D721Med (cell line): ENCODE measurements at places on chromosomes 12 and 14.

DNA sequence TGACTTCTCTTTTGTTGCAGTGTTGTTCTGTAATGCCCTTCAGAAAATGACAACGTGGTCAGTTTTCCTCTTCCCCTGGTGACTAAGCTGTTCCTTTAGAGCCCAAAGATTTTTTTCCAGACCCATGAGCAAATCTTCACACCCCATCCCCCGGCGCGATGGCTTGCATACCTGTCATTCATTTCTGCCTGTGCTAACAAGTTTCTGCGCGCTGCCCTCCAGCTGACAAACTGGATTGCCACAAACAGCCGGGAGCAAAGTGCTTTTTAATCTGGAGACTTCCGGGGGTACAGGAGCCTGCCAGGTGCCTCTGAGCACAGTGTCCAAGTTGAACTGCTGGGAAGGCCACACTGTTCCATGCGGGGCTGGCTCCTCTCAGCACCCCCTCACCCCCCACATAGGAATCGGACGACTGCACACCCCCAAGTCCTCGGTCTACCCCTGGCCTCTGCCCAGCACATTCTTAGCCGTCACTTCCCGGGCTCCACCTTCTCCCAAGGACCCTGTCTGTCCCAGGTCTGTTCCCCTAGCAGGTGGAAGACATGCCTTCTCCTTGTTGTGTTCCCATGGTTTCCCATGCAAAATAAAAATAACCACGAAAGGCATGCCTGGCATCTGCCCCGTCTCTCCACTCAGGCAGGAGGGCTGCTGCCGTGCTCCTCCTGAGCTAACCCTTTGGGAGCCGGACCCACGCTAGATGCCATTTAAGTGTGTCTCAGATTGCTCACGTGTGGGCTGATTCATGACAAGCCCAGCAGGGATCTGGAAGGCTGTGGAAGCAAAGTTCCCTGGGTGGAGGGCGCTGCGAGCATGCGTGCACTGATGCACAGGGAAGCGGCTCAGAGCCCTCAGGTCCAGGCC, 14.1 kb downstream of the RILPL1 start:
- DNase-seq, result no peak

GRCh38 chr12:93402333-93403311, 24.9 kb downstream of the NUDT4 start:
- no peak for DNase-seq

DNA sequence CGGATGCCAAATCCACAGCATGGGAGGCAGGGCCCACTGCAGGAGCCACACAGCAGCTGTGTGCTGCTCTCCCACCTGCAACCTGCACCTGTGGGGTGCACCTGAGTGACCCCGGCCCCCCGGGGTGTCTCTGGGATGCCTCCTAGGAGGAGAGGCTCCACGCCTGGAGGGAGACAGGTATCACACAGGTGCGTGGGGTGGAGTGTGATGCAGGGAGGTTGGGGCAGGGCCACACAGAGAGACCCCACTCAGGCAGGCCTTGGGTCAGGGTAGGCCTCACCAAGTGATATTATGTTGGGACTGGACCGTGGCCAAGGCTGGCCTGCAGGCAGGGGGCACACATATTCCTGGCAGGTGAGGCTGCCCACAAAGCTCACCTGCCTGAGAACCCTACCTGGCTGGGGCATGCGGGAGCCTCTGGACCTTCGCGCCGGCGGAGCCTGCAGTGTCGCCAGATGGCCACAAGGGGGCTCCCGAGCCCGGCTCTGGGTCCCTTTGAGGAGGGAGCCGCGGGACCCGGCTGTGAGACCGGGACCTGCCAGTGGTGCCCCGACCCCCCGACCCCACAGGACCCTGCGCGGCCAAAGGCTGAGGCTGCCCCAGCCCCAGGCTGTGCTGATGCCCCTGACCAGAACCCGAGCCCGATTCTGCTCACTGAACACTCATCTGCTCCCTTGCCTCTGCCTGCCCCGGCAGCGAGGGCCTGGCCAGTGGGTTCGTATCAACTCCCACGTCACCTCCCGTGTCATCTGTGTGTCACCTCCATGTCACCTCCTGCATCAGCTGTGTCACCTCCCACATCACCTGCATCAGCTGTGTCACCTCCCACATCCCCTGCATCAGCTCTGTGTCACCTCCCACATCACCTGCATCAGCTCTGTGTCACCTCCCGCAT, 11.4 kb downstream of the TMEM121 start:
- peak; percentile 84 for DNase-seq

GRCh38 chr12:65840793-65841670, 16.7 kb downstream of the HMGA2 start:
- no peak for DNase-seq

DNA sequence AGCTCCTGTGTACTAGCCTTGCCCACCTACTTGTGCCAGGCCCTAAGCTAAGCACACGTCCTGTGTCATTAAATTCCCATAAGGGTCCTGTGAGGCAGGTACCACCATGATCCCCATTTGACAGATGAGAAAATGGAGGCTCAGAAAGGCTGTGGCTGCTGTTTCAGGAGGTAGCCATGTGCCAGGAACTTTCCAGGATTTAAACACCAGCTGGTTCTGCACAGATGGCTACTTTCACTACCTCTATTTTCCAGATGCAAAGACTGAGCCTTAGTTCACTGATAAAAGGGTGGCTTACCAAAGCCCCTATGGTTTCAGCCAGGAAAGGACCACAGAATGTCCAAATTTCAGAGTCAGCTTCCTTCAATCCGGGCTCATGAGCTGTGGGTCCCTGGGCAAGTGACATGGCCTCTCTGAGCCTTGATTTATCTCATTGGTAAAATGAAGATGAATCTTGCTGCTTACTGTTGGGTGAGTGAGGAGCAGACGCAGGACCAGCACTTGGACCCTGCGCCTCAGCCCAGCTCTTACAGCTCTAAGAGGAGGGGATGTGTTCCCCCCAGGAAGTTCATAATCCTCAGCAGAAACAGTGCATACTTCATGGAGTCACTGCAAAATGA, 23.5 kb downstream of the CMKLR1 start:
- DNase-seq, result no peak

- DNase-seq, result no peak
Observed at GRCh38 chr12:18068355-18068754, 21.6 kb downstream of the RERGL start.

DNA sequence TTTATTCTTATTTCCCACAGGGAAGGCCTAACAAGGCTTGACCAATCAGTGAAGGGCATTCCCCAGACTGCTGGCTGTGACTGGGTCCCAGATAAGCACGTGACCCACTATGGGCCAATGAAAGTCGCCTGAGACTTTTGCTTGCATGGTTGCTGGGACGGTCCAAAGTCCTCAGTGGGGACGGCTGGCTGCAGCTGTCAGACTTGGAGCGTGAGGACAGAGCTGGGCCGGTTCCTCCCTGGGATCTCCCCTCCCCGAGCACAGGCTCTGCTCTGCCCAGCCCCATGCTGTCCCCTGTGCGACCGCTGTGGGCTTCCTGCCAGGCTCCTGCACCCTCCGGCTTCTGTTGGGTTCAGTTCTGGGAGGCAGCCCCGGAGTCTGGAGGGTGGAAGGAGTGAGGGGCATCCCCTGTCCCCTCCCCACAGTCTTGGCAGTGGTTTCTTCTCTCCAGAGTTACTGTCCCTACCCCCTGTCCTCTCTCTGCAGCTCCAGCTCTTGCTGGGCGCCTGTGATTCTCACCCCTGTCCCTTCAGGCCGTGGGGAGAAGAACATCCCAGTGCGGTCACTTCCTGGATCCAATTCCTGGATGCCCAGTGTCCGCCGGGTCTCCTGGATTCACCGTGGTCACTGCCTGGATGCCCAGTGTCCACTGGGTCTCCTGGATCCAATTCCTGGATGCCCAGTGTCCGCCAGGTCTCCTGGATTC, 50.1 kb downstream of the GALNT9 start:
- no peak for DNase-seq

GRCh38 chr14:92310776-92311375, 12.1 kb upstream of the SLC24A4 start:
- DNase-seq, result no peak

DNA sequence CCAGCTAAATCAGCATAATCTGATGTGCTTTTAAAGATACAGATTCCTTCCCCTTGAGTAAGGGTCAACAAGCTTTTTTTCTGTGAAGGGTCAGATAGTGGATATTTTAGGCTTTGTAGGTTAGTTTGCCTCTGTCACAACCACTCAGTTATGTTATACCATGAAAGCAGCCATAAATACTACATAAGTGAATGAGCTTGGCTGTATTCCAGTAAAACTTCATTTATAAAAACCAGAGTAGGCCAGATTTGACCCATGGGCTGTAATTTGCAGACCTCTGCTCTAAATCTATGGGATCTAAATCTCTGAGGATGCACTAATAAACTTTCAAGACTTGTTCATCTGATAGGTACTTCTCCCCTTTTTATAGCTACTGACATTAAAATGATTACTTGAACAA, 47.7 kb downstream of the LEMD3 start:
- no peak for DNase-seq

DNA sequence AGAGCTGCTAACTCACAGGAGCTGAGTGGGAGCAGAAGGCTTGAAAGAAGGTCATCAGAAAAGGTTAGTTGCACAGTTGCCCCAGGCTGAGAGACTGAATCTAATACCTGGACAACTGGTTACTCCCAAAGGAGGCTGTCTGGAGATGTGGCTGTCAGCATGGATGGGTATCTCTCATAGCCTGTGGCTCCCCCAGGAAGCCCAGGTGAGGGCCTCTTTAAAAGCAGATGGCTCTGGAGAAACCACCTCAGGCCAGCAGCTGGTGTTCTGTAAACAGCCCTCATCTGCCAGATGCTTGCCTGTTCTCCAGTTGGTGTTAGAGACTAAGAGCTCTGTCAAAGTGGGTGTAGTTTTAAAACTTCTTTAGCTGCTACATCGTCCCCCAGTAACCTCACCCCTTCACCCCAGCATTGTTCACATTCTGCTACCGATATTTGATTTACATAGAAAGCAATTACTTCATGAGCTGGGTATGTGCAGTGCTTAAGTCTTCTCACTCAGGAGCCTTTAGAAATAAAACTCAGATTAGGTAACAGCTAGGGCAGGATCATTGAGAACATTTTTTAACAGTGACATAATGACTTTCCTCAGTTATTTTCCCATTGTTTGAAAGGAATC, 25.8 kb downstream of the DACT1 start:
- no peak for DNase-seq

GRCh38 chr12:28290262-28290661, 100.0 kb downstream of the CCDC91 start:
- no peak for DNase-seq

DNA sequence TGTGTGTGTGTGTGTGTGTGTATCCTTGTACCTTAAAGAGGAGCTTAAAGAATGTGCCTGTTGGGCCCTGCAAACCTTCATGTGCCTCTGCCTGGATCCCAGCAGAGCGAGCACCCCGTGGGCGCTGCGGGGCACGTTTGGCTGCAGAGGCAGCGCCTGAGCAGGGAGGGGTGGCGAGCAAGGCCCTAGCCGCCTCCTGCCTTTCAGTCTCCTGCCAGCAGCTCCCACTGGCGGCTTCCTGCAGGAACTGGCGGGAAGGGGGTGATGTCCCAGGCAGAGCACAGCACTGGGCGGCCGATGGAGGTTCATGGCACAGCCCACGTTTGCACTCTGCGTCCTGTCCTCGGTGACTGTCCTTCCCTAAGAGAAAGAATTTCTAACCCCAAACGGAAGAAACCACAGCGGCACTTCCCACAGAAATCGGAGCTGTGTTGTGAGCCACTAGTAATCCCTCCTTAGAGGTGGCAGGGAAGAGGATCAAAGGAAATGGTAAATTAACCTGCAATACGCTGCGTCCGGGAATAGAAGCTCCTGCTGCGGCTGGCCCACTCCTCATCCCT, 19.8 kb downstream of the ZBTB42 start:
- DNase-seq, result no peak

GRCh38 chr14:59294662-59294992, 106.2 kb downstream of the DAAM1 start:
- DNase-seq, result no peak

DNA sequence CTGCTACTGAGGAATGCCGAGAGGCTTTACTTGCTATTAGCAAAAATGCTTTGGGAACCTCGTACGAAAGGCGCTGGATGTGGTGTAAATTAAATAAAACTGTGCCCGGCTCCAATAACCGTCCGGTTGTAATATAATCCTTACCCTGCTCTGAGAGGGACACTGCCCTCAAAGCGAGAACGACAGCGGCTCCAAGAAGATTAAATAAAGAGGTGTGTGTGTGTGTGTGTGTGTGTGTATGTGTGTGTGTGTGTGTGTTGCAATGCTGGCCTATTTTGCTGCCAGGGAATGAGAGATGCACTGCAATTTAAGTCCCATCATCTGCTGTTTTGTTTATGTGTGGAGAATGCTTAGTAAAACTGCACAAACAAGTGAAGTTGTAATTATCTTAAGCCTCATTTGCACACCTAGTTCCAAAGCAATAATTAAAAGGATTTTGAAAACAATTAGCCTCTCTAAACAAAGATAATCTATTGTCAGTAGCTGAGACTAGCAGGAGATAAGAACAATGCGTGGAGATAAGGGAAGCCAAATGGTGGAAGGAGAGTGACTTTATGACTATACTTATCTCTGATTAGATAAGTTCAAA, 1.2 kb upstream of the SIX1 start:
- no peak for DNase-seq

- no peak for DNase-seq
Observed at GRCh38 chr12:67621112-67621511, 27.4 kb upstream of the DYRK2 start.

- DNase-seq, result no peak
Observed at GRCh38 chr12:130700492-130701401, 15.4 kb downstream of the RIMBP2 start.

DNA sequence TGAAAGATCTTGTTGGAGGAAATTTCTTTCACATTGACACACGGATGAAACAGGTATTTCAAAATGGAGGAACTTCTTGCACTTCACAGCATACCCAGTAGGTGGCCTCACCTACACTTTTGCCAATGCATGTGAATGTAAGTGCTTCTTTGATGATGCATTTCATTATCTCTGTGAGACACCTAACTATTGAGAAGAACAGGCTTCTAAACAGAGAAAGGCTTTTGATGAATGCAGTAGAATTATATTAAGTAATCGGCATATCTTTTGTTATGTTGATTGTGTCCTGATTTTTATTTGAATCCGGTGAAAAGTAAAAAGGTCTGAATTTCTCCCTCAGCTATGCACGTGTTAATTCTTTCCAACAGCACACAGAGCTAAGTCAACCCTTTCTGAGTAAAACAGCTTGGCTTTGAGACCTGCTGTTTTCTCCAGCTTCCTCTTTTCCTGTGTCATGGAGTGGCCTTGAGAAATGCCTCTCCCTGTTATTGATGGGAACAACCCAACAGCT, 399.0 kb downstream of the NAV3 start:
- no peak for DNase-seq

DNA sequence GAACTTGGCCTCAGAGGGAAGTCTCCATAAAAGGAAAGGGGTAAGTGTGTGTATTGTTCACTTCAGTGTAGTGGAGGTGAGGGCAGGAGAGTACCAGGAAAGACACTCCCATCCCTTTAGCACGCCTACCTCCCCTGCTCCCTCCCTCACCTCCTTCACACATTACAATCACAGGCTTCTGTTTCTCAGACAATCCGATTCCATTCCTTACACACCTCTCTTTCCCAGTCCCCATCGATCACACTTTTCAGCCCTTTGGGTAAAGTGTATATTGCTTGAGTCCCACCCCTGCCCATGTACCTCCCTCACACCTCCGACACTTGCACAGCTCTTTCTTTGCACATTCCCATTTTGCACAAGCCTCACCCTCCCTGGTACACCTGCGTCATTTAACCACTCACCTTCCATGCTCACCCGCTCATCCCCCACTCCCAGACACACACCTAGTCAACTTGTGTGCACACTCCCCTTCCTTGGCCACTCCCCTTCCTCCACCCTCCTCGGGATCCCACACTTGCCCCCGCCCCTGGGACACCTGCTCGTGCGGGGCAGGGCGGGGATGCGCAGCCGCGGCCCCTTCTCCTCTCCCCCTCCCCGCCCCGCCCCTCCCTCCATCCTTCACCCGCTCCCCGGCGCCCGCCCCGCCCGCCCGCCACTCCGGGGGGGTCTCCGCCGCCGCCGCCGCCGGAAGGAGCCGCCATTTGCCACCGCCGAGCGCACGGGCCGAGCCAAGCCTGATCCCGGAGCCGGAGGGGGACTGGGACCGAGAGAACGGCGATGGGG, at the start of gene MARCHF9:
MARCHF9 (plus strand) TSS at position 693 of the 783 bp plus-strand sequence. CDS start 426 bp downstream, outside the sequence.
- DNase-seq, result peak; percentile 64
